ENCODE measurements at places on chromosomes 2 and 18.

GRCh38 chr2:12982149-12982584 is 265.4 kb downstream of the TRIB2 start:
- no peak for DNase-seq

- no peak for DNase-seq
Observed at GRCh38 chr2:98771721-98772524, 41.0 kb upstream of the MGAT4A start.

DNA sequence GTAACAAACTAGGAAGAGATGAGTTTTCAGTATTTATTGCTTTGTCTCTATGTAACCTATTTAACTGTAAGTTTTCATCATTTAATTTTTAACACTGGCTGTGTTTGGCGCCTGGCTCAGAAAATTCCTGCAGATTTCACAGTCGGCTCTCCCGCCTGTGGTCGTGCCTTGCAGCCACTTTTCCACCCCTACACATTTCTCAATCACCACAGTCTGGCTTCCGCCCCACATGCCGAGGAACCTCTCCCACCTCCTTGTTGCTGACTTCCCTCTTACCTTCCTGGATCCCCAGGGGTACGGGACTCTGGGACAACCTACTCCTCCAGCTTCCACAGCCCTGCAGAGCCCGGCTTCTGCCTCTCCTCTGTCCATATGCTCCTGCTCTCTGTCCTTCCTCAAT is 41.6 kb upstream of the MGAT4A start:
- DNase-seq = no peak

GRCh38 chr2:198615972-198616371 is 811.6 kb downstream of the PLCL1 start:
- DNase-seq = no peak

- no peak for DNase-seq
Observed at GRCh38 chr18:58847383-58848071, 17.1 kb upstream of the ZNF532 start.

- DNase-seq = no peak
Observed at GRCh38 chr2:62939735-62940491, 110.7 kb upstream of the OTX1 start.

DNA sequence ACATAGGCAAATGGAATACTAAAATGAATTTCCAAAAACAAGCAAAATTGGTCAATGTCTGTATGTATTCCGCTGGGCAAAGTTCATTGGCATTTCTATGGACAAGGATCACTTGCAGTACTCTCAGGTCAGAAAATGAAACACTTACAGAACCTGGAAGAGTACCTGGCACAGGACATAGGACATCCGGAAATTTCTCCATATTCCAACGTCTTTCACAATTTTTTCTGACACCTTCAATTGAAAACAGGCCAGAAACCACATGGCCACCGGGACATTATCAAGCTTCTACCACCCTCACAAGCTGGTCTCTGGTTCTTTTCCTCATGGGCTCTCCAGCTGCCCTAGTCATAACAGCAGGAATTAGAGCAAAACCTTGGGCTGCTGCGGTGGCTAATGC is 96.9 kb upstream of the MSH6 start:
- no peak for DNase-seq

GRCh38 chr2:182594286-182594685 is 121.8 kb upstream of the DNAJC10 start:
- no peak for DNase-seq

DNA sequence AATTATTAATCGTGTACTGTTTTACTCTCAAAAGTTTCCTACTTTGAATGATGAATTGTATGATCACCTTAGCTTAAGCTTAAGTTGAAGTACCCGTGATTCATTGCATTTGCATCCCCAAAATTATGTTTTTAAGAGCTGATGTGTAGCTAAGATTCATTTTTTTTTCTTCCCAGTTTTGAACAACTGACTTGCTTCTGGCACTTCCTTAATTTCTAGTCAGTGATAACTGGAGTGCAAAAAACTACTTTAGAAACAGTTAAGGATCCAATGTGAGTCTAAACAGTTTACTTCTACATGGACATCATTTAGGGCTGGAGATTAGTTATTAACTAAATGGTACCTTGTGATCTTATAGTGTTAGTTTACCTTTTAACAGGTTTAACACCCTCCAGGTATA is 124.0 kb upstream of the CAVIN2 start:
- no peak for DNase-seq

- no peak for DNase-seq
Observed at GRCh38 chr2:43389581-43390466, 163.4 kb upstream of the ZFP36L2 start.

- no peak for DNase-seq
Observed at GRCh38 chr2:689877-690510, 12.8 kb upstream of the TMEM18 start.

DNA sequence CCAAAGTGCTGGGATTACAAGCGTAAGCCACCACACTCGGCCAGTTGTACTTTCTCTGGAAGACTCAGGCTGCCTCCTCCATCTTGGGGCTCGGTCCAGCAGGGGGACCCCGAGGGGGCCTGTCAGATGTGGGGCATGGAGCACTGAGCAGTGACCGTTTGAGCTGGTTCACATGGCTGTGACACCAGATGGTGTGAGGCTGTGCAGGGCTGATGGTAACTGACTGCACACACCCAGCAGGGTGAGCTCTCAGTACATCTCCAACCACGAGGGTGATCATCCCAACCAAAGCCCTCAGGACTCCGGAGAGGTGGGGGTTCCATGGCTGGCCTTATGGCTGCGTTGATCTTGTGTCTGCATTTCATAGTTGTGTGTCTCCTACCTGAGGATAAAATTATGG is 63.4 kb downstream of the FAM168B start:
- no peak for DNase-seq

DNA sequence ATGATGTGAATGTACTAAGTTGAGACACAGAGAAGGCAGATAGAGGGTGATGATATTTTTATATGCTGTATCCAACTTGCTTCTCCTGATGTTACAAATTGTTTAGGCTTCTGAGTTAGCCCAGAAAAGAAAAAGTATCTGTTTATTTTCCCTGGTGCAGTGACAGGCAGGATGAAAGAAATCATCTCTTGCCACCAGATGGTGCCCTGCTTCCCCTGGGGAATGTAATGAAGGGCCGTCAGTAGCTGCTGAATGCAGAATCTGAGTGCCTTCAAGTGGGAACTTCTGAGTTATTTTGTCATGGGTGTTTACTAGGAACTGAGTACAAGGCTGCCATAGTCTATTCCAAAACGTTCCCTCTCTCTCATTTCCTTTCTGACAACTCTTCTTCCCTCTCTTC is 525.6 kb downstream of the MBD2 start:
- DNase-seq = no peak

- DNase-seq = no peak
Observed at GRCh38 chr2:62321380-62322289, 125.7 kb downstream of the B3GNT2 start.

DNA sequence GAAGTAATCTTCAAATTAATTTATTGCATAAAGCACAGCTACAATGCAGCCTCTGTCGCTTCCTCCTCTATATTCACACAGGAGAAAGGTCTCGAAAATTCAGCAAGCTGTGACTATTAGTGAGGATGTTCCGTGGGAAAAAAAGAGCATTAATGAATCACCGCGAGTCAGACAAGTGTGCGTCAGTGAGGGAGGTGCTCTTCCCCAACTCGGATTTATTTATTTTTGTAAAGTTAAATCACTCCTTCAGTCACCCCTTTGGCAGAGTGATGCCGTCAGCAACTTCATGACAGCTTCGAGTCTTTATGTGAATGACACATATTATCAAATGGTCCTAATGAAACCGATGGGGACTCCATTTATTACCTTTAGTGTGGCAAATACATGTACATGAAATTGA is 648.9 kb upstream of the SALL3 start:
- DNase-seq = no peak

DNA sequence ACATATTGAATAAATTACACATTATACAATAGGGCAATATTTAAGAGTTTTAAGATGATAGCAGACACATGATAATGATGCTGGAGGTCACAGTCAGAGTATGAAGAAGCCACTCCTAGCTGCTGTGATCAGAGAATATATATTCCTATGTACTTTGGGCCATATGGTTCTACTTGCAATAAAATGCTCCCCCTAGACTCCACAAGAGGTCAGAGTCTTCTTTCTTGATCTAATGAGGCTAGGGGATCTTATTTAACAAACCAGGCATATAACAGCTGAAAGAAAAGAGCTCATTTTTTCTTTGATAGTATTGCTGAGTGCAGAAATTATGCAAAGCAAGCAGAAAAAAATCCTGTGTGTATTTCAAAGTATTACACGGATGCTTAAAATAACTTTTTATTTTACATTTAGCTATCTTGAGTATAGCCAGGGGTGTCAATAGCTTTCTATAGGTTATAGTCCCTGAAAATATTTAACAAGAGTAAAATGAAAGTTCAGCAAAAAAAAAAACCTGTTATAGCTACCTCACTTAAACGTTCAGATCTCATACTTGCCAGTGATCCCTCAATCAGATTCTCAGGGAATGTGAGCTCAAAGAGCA is 748.7 kb upstream of the CHAC2 start:
- no peak for DNase-seq

GRCh38 chr2:118061135-118061955 is 26.9 kb upstream of the INSIG2 start:
- no peak for DNase-seq

- DNase-seq = no peak
Observed at GRCh38 chr2:47483191-47483590, 80.2 kb downstream of the MSH2 start.

DNA sequence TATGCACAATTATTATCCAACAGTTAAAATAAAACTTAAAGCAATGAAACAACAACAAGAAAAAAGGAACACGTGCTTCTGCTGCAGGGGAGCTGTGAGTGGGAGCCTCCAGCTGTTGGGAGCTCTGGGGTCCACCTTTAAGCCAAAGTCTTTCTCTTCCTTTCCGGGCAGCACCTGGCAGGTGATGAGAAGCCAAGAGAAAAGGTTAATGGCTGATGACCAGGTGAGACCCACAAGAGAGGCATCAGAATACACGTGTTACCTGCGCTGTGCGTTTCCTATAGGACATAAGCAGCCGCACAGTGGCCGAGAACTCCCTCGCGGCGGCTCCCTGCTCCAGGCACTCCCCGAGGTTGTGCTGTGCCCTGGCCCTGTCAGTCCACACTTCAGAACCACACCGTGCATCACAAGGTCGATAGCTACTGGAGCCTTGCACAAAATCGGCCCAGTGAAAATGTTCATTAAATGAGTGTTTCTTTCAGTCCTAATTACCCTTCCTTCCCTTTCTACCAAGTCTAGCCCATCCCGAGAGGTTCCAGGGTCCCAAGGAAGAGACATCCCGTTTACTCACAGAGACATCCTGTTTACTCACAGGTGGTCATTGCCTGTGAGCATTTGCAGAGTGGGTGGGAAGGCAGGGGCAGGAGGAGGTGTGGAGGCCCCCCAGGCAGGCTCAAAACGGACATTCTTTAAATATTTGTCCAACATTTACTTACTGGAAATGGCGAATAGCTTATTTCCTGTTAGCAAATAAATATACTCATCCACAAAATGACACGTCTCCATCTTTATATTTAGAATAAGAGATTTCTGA is 44.9 kb upstream of the ASB18 start:
- no peak for DNase-seq

DNA sequence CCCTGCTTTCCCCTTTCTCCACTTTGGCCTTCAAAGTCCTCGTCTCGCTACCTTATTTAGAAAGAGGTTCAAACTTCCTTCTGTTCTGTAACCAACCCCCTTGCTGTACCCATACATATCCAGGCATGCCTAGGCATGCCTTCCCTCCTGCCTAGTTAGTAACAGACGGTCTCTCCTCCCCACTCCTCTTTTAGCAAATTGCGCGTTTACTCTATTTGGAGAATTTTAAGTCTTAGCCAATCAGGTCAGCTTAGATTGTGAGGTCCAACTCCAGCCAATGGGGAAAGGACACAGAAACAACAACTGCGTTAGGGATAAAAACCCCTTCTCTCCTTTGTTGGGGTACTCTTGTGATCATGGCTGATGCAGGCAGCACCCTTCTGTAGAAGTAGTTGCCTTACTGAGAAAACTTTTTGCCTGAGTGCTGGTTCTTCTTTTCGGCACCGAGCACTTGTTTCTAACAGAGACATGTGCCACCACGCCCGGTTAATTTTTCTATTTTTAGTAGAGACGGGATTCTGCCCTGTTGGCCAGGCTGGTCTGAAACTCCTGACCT is 85.9 kb upstream of the FOXI3 start:
- no peak for DNase-seq

DNA sequence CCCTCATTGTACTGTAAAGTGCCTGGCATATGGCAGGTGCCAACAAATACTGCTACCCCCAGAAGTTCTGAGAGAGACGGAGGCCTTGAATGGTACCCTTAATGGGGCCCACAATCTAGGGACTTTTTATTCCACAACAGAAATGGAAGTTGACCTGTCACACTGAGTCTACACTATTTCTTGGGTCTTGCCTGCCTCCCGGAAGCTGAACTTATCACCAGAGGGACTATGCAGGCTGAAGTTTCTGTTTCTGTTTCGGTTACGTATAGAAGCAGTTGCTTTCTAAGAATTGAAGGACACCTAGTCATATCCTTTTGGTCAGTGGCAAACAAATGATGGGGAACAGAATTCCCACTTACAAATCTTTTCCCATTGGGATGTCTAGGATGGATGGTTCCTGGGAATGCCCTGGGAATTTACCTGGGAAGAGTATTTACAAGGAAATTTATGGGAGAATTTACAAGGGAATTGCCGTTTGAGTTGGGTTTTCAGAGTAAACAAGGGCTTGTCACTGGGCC is 74.2 kb downstream of the HS1BP3 start:
- DNase-seq = no peak

DNA sequence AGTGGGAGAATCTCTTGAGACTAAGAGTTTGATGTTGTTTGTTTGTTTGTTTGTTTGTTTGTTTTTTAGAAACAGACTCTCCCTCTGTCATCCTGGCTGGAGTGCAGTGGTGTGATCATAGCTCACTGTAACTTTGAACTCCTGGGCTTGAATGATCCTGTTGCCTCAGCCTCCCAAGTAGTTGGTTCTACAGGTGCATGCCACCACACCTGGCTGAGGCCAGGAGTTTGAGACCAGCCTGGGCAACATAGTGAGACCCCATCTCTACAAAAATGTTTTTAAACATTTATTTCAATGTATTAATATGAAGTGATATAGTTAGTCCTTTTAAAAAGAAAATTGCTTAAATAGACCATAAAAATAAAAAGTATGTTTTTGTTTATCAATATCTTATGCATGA is 35.6 kb downstream of the MAP3K19 start:
- DNase-seq = no peak

DNA sequence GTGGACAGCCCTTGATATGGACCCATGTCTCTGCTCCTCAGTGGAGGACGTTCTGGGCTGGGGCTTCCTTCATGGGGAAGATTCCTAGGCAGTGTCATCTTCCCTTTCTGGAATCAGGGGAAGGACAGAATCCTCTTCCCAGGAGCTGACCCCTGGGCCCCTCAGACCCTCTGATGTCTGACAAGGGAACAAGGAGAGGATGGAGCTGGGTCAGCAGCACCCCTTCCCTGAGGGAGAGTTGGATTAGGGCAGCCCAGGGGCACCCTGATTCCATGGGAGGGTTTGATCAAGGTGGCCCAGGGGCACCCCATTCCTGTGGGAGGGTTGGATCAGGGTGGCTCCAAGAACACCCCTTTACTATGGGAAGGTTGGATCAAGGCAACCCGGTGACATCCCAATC is 86.5 kb downstream of the ACKR3 start:
- DNase-seq = no peak

Data from stimulated activated CD4-positive, alpha-beta T cell treated with anti-CD3 and anti-CD28 coated beads, Interleukin-1b, Interleukin-23, amount 100 ng/mL, for 1 hour (primary cell).